ENCODE measurements at places on chromosomes 16 and 17. TPM values are rescaled to one million over a fixed set of nuclear protein-coding genes. Genes with fewer than 3 reads are reported as not detected.

RCVRN gene
- polyA plus RNA-seq, result 0.43 TPM

RNF157 gene
- 30.9 TPM for polyA plus RNA-seq

GPT2 gene
- polyA plus RNA-seq, result 36.9 TPM

HBA2 gene
- polyA plus RNA-seq, result 1,213 TPM

CMTM2 gene
- polyA plus RNA-seq, result 0.31 TPM

CNTNAP1 gene
- 8.8 TPM for polyA plus RNA-seq

CDH11 gene
- 204 TPM for polyA plus RNA-seq

CUEDC1 gene
- 47.5 TPM for polyA plus RNA-seq

CDH13 gene
- 11.4 TPM for polyA plus RNA-seq

DNA sequence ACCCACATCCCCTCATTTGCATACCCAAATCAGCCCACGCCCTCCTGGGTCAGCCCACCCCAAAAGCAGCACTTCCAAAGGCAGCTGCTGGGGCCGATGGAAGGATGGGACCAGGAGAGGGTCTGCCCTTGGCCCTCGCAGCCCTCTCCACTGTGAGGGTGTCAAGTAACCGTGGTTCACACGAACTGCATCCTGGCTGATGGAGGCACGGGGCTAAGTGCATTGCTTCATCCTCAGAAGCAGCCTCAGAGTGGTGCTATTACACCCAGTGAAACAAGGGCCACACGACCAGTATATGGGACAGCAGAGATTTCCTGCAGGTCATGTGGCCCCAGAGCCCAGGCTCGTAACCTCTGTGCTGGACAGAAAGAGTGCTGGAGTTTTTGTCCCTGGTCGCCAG lies 13.2 kb upstream of the ATP2A3 start:
- DNase-seq, result no peak

DNA sequence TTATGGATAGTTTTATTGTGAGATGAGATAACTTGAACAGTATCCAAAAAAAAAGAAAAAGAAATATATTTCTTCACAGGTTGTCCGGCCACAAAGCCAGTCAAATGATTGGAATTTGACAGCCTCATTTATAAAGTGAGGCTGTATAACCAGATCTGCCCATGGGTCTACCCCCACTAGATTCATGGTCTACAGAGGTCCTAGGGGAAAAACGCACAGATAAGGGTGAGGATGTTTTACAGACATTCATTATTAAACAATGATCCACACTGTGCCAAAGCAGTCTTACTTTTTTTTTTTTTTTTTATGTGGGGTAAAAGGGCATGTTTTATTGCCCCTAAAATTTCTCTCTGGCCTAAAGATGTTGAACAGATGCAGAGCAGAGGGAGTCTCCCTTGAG lies 1503.0 kb upstream of the CDH8 start:
- no peak for DNase-seq

DNA sequence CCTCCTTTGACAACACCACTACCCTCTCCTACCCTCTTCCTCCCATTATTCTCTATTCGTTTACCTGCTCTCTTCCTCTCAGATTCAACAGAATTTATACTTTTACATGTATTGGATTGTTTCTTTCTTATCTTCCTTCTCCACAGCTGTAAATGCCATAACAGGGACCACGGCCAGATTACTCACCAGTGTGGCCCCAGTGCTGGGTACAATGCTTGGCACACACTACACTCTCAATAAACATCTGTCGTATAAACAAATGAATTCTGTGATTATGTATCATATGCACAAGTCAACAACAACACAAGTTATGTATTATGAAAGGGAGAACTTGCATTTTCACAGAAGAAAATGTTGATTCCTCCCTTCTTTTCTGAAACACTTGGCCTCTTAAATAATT lies 20.0 kb downstream of the AARSD1 start:
- no peak for DNase-seq

DNA sequence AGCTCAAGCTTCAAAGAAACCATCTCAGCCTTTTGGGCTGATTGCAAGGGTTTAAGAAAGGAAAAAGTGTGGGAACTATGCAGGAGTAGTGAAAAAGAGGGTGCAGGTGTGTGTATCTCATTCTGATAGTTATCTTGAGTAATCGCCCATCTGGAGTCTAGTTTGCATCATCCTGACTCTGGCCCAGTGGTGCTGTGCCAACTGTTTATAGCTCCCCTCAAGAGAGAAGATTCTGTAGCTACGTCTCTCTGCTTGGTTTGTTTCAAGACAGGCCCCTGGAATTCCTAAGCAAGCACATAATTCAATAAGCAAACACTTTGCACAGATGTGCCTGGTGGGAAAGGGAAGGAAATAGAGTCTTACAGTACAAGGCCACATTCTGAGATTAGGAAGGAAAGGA lies 144.4 kb downstream of the HAPSTR1 start:
- no peak for DNase-seq

- no peak for DNase-seq
These were observed 1.4 kb downstream of the RANBP10 start for GRCh38 chr16:67804853-67805542.

- no peak for DNase-seq
These were observed 2.0 kb upstream of the PCTP start for GRCh38 chr17:55748841-55749240.

DNA sequence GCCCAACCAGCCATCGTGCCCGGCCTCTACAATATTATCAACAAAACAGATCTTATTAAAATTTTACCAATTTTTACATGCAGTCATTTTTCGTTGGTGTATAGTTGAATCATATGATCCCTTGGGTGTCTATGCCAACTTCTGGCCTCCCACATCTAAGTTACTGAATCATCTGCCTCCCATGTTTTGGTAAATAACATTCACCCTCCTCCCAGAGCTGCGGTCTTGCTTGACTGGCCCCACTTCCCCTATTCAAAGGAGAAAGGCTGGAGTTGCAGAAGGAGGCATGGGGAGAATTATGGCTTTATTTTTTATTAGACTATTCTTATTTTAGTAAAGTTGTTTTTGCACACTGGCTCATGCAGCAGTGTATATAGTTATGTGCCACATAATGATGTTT lies 18.5 kb upstream of the CCL23 start:
- DNase-seq, result no peak

DNA sequence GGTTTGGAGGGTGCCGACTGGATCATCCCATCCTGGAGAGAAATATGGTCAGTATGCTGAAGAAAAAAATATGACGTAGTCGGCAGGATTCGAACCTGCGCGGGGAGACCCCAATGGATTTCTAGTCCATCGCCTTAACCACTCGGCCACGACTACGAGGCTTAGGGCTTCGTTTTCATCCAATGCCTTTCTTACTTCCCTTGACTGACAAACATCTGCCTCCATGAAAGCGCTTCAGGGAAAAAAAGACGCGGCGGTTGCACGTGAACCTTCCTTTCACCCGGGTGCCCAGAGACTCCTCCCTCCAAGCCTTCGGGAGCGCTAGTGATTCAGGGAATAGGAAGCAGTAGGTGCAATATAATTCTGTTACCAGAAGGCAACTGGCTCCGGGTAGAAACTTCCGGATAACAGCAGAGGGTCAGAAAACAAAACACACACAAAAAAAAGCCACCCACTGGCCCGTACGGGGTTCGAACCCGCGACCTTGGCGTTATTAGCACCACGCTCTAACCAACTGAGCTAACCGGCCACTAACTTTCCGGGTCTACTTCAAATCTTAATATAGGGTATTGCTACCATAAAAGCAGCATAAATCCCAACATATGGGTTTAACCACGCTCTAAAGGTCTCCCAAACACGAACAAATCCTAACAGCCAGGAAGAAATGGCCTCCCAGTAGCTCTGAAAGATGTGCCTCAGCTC lies 16.3 kb upstream of the AURKB start:
- peak; percentile 87 for DNase-seq

DNA sequence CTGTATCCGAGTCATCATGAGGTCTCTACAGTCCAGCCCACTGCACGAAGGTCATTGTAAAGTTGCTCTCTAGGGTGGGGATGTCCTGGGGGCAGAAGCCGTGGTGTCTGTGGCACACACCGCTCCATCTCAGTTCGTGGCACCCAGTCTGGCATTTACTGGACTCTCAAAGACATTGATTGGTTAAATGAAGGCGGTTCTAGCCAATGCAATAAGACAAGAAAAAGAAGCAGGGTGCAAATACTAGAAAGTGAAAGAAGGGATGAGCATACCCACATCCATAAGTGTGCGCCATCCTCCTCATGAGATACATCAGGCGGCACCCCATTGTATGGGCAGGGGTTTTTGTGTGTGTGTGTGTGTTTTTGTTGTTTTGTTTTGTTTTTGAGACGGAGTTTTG lies 10.7 kb upstream of the ATP2A3 start:
- DNase-seq, result no peak

- no peak for DNase-seq
These were observed 48.6 kb upstream of the ZNF469 start for GRCh38 chr16:88333848-88334777.

GRCh38 chr17:7673239-7673638 lies 14.1 kb downstream of the TP53 start:
- DNase-seq, result no peak

GRCh38 chr16:88815901-88816589 lies 4.3 kb upstream of the APRT start:
- no peak for DNase-seq

- DNase-seq, result no peak
These were observed 39.3 kb downstream of the YPEL2 start for GRCh38 chr17:59370593-59371299.

Data from left renal cortex interstitium (tissue), 4 donors.